Amygdala (tissue), 56 donors: ENCODE measurements at places on chromosomes 4 and X.

DNA sequence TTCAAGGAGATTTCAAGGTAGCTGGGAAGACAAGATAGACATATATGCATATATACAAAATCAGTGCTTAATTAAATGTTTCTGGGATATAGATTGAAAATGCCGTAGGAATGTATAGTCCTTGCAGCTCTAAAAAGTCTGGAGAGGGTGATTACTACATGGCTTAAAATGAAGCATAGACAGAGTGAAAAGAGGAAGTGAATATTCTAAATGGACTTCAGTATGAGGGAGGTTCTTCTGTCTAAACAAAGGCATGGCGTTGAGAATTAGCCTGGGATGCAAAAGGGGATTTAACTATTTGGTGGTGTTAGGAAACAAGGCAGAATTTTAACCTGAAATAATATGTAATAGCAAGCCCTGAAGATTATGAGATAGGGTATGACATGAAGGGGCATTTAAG lies 141.5 kb upstream of the FRMPD4 start:
- DNase-seq = no peak

GRCh38 chr4:123403080-123403604 lies 6.5 kb downstream of the SPRY1 start:
- no peak for DNase-seq

- no peak for DNase-seq
These were observed 125.8 kb upstream of the EDNRA start for GRCh38 chr4:147355032-147355656.

DNA sequence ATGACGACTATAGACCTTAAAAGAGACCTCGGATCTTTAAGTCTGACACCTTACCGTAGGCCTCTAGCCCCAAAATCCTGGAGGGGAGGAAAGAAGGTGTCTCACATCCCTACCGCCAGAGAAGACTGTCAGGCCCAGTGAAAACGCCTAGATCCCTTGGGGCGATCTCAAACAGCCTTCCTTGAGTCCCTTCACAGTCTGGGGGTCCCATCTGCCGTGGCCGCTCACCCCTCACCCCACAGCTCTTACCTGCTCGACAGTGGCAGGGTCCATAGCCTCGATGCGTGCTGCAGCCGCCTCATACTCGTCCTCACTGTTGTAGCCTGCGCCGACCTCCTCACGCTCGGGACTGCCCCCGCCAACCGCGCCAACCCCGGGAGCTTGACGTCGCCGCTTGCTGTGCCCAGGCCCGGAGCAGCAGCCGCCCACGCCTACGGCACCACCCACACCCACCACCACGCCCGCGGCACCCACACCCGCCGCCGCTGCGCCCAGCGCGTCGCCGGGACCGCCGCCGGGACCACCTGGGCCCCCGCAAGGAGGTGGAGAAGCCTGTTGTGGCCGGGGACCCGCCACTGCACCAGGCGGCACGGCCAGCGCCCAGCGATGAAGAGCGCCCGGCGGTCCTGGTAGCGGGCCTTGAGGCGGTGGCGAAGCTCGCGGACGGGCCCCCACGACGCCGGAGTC lies 536 bp downstream of the OTUD5 start:
- DNase-seq = no peak

DNA sequence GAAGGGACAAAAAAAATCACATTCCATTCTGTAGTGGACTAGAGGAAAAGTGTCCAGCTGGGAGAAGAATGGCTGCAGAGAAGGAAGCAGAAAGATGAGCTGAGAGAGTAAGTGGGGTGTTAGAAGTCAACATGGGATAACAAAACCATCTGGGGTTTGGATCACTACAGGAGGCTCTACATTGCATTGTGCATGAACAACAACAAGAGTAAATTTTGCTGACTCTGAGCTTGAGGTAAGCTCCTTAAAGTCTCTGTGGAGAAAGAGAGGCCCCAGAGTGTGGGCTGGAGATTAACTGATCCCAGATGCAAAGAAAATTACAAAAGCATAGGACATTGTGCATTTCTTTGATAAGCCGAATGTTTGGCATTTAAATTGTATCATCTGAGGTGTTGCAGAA lies 128.9 kb downstream of the UGT8 start:
- no peak for DNase-seq

- no peak for DNase-seq
These were observed 94.1 kb downstream of the HMX1 start for GRCh38 chr4:8777320-8778196.

- DNase-seq = no peak
These were observed 29.7 kb downstream of the SLIT2 start for GRCh38 chr4:20281453-20281852.
